Type B pancreatic cell (in vitro differentiated cells): ENCODE measurements at places on chromosomes 5 and 9. TPM values are rescaled to one million over a fixed set of nuclear protein-coding genes. Genes with fewer than 3 reads are reported as not detected.

DNA sequence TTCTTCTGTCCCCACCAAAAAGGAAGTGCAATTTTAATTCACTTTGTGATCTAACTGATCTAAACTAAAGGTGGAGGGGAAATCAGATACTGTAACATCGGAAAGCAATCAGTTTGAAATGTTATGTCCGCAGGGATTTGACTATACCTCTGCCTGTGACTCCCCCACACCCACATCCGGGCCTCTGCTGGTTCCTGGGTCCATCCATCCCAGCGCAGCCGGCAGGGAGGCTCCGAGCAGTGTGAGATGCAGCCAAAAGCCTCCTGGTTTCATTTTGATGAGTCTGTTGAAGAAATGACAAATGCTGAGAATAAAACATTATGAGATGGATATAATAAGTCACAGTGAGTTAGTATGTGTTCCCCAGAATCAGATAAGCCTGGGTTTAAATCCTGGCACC lies 8.6 kb downstream of the FSTL4 start:
- DNase-seq: no peak
- peaks cover 7% of the 10 kb centered on the region for H3K36me3 ChIP-seq
- peaks cover 35% of the 10 kb centered on the region for H3K27me3 ChIP-seq

GRCh38 chr5:10118150-10118549 lies 131.5 kb downstream of the ATPSCKMT start:
- no peak overlapping the region for H3K4me3 ChIP-seq
- no peaks in the 10 kb centered on the region for H3K27me3 ChIP-seq
- no peak for DNase-seq
- H3K4me1 ChIP-seq: no peaks in the 10 kb centered on the region
- no peak overlapping the region for H3K27ac ChIP-seq

The PGM5 gene
- 5.8 and 21.2 TPM in 2 replicates for total RNA-seq

The CYSRT1 gene
- 0.86 and 1.5 TPM in 2 replicates for total RNA-seq

DNA sequence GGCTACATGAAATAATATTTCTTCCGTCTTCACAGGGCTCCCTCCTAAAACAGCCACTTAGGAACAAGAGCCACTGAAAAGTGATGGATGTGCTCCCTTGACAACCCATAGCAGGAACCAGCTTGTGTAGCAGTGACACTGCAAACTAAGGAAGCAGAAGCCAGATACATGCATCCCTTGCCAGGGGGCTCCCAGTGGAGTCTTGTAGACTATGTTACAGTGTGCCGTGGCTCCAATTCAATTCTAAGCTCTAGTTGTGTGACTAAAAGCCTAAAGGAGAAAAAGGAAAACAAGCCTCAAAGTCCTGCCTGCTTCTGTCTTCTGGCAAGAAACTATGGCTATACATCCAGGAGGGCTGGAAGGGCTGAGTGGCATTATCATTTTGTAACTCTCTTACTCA lies 12.2 kb upstream of the TAF1L start:
- H3K4me1 ChIP-seq: no peaks in the 10 kb centered on the region
- H3K27me3 ChIP-seq: no peaks in the 10 kb centered on the region
- DNase-seq: no peak
- H3K27ac ChIP-seq: no peak overlapping the region
- H3K36me3 ChIP-seq: no peaks in the 10 kb centered on the region

DNA sequence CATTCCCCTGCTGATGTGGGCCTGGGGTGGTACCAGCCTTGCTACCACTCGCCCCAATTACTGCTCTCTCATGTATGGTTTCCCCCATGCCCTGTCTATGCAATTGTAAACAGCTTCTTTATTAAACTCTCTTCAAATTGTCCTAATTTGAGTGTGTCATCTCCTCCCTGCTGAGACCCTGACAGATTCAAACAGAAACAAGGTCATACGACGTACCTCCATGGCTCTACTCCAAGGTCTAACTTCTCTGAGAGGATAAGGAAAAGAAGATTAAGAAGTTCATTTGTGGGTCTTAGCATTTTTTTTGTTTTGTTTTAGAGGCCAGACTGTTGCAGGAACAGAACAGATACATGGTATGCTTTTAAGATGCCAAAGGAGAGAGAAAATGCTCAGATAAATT lies 38.0 kb downstream of the ABITRAM start:
- peaks cover 5% of the 10 kb centered on the region for H3K4me1 ChIP-seq
- H3K36me3 ChIP-seq: peaks cover 30% of the 10 kb centered on the region

GRCh38 chr9:93087971-93088655 lies 7.9 kb upstream of the CARD19 start:
- no peaks in the 10 kb centered on the region for H3K36me3 ChIP-seq
- peaks cover 32% of the 10 kb centered on the region for H3K4me1 ChIP-seq
- no peaks in the 10 kb centered on the region for H3K27me3 ChIP-seq
- no peak for DNase-seq
